ENCODE measurements at places on chromosomes 3 and 15.

GRCh38 chr3:157152438-157152837, 7.5 kb downstream of the CCNL1 start:
- no peak for DNase-seq

DNA sequence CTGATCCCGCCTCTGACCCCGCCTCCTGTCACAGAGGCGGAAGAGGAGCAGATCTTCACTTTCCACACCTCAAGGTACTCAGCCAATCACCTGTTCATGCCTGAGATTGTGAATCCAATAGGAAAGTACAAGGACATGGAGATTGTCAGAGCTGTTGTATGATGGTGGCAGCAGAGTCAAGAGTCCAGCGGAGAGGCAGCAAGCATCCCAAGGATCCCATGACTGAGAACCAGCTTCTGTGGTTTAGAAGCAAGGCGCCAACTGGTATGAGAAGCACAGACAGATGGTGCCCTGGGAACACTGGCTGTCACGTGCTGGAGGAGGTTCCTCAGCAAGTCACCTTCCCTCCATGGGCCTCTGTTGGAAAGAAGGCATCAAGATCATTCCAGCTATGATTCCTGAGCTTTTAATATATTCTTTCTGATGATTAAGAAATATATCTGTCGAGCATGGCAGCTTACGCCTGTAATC, 93.9 kb downstream of the CPN2 start:
- DNase-seq = no peak

GRCh38 chr15:57019496-57020160, 101.2 kb downstream of the TCF12 start:
- peak; percentile 29 for DNase-seq

- DNase-seq = no peak
Measured at GRCh38 chr3:11692532-11692813, 48.8 kb upstream of the VGLL4 start.

Measured in inflammatory macrophage treated with lipopolysaccharide for 1 hour (primary cell).